ENCODE measurements at places on chromosomes 7 and 10.

DNA sequence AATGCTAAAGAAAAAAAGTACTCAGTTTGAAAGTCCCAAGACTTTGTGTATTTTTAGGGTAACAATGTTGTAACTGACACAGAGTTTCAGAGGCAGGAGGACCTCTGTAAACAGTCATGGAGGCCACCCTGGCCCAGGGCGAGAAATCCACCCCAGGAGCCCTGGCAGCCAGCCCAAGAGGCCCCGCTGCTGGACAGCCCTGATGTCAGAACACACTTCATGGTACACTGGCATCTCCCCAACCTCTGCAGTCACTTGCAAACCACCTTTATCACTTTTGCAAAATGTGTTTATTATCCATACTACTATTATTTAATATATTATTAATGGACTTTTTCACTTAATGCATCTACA is 30.2 kb downstream of the C10orf143 start:
- DNase-seq, result no peak

DNA sequence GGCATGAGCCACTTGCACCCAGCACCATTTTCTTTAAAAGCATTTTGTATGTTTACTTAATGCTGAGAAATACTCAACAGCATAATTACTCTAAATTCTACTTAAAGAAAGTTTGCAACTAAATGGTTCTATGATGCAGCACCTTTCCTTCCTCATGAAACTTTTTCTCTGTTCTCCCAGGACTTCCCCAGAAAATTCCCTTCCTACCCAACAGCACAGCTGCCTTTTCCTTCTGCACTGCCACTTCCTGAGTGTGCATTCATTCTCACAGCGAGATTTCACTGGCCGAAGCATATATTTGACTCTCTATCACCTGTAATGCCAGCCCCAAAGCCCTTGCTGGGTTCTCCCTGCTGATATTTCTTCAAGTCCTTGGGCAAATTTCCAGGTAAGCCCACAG is 41.5 kb upstream of the DGKI start:
- no peak for DNase-seq

DNA sequence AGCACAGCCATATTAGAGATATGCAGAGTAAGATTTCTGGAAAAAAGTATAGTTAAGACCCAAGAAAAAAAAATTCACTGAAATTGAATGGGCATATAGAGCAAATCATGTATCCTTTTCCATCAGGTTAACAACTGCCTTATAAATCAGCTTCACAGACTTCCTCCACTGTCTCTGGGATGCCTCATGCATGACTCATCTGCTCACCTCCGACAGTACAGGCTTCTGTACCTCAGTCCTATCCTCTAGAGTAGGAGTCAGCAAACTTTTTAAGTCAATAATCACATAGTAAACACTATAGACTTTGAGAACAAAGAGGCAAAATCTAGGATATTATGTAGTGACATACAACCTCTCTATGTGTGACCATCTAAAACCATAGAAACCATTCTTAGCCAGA is 211.6 kb upstream of the SP8 start:
- no peak for DNase-seq

DNA sequence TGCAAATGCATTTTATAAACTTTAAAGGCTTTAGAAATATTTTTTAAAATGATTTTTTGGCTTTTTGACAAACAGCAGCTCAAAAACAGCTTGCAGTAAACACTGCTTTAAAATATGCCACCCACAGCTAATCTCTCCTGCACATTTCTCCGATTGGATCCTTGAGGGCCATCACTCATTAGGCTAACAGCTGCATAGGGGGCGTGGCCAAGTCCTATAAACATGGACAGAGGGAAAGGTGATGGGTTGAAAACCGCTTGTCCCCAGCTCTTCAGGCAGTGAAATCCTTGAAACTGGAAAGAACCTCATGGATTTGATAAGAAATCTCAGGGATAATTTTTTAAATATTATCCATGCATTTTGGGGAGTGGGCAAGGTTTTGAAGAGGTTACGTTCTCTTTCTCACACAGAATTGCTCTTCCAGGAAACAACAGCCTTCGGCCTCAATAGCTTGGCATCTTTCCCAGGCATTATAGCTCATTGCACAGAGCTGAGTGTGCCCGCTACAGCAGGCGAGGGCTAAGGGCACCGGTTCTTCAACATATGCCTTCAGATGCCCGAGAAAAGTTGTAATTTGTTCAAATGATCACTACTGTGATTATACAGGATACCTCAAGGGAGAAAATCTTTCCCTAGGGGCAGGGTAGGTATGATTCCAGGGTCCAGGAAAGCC is 1.7 kb downstream of the PLEKHS1 start:
- DNase-seq, result no peak
